ENCODE measurements at places on chromosomes 13 and 19. TPM values are rescaled to one million over a fixed set of nuclear protein-coding genes. Genes with fewer than 3 reads are reported as not detected.

DNA sequence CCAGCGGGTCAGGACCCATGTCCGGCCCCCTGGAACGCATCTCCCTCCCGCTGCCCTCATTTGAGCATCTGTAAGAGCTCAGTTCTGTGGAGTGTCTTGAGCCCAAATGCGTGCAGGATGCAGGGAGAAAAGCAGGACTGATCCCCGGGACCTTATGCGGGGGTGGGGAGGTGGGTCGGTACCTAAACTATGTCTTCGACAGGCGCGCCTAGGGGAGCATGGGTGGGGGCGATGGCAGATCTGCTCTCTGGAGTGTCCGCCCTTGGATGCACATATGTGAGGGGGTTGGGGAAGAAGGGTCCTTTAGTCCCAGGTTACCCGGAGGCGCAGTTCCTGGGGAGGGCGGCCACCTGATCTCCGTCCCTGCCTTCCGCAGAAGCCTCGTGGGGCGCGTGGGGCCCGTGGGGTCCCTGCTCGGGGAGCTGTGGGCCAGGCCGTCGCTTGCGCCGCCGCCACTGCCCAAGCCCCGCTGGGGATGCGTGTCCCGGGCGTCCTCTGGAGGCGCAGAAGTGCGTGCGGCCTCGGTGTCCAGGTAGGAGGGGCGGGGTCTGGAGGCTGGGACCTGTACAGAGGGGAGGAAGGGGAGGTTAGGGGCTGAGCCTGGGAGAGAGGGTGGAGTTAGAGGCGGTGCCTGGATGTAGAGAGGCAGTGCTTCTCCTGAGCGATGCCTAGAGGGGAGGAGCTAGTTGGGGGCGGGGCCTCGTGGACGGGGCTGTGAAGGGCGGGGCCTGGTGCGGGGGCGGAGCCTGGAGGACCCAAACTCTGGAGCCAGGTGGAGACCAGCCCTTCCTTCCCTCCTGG is 2.9 kb downstream of the CILP2 start:
- DNase-seq, result no peak

DNA sequence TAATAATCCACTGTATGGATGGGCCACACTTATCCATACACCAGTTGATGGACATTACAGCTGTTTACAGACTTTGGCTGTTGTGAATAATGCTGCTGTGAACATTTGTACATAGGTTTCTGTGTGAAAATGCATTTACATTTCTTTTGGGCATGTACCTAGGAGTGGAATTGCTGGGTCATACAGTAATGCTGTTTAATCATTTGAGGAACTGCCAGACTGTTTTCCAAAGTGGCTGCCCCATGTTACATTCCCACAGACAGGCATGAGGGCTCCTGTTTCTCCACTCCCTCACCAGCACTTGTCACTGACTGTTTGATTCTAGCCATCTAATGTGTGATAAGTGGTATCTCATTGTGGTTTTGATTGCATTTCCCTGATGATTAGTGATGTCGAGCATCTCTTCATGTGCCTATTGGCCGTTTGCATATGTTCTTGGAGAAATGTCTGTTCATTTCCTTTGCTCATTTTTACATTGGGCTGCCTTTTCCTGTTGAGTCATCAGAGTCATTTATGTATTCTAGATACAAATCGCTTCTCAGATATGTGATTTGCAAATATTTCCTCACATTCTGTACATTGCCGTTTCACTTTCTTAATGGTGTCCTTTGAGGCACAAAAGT is 12.8 kb downstream of the TMEM255B start:
- DNase-seq, result no peak

- DNase-seq, result no peak
Observed at GRCh38 chr19:47260476-47260875, 4.2 kb downstream of the CCDC9 start.

- DNase-seq, result no peak
Observed at GRCh38 chr13:102651392-102651791, 43.5 kb downstream of the METTL21C start.

- DNase-seq, result no peak
Observed at GRCh38 chr19:48637948-48638830, 1.0 kb upstream of the DBP start.

DNA sequence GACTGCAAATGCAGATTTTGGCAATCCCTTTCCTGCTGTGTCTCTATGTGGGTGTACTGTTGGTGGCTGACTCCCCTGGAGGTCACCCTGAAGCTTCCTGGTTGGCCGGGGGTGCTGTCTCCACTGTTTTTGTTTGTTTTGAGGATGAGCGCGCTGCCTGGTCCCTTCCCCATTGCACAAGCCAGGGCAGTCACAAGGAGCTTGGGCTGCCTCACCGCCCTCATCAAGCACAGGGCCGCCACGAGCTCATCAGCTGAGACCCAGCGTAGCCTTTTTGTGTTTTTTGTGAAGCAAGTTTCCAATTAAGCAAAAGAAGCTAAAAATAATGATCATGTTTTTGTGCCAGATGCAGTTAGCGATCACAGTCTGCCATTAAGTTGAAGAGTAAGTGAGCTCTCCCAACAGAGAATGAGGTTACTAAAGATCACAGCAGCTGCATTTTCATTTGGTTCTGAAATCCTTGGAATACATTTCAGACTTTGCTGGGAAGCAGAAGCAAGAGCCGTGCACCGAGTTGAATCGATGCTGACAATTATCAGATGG is 57.8 kb downstream of the GGACT start:
- DNase-seq, result no peak

DNA sequence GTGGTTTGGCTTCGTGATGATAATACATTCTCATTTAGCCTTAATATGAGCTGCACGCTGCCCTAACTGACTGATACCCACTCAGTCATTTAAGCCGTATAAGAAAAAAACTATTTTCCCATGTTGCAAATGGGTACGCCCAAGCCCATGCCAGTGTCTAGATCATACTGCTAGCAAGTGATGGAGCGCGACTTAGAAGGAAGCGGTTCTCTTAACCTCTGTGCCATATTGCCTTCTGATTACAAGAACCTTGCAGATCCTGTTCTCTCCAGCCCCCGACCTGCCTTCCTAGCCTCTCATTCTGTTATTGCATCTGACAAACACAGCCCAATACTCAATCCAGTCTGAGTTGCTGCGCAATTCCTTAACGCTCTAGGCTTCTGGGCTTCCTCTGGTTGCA is 603 bp downstream of the GPALPP1 start:
- DNase-seq, result no peak

- DNase-seq, result no peak
Observed at GRCh38 chr19:39765091-39766076, 13.3 kb upstream of the LEUTX start.

- no peak for DNase-seq
Observed at GRCh38 chr19:35641515-35642151, at the start of gene ETV2. Gene ETV2 (plus strand): TSS chr19:35641745. CDS start chr19:35642461, 716 bp downstream.

DNA sequence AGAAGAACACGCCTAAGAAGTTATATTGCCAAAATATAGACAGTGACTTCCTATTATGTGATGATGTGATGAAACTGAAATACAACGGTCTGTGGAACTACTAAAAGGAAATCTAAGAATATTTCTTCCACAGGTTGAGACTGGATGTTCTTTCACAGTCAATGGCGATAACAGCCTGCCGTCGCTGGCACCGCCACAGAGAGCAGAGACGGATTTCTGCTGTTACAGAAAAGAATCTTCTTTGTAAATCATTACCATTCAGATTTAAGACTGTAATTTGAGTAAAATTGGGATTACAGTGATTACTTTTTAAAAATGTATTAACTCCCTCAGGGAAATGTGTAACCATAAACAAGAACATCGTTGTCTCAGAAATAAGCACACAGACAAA is 100.8 kb downstream of the TUBGCP3 start:
- DNase-seq, result no peak

DNA sequence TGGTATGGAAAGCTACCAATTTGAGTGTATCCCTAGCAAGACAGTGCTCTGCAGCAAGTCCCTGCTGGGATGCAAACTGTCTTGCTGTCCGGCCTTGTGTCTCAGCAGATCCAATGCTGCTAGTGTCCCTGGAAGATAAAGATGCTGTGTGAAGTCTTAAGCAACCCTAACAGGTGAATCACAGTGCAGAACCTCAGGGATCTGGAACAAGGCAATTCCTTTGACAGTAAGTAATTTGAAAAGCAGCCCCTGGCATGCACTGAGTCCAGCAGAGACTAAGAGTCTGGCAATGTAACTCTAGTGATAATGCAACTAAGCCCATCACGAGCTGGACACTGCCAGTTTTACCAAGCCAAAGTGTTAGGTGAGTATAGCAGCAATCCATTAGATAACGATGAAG is 1.7 kb upstream of the UCHL3 start:
- DNase-seq, result no peak

GRCh38 chr13:44759384-44760360 is 183.5 kb upstream of the TSC22D1 start:
- no peak for DNase-seq

- DNase-seq, result no peak
Observed at GRCh38 chr19:14402332-14403144, 16.6 kb downstream of the DDX39A start.

DNA sequence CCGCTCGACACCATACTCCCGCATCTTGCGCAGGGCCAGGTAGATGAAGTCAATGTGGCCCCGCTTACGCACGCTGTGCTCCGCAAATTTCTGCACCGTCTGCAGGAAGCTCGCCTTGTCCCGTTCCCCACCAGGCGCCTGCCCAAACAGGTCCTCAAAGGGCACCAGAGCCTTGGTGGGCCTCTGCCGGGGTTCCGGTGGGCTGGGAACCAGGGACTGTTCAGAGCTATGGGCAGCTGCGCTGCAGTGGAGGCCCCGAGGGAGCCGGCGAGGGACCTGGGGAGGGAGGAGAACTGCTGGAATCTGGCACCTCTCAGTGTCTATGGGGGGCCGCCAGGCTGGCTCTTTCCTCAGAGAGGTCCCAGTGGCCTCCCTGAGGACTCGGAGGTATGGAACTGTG is 8.3 kb upstream of the ZNF653 start:
- DNase-seq, result no peak

- no peak for DNase-seq
Observed at GRCh38 chr13:26888632-26889031, 128.0 kb upstream of the GPR12 start.

GRCh38 chr19:10823690-10824089 is 12.3 kb downstream of the TMED1 start:
- no peak for DNase-seq

- DNase-seq, result no peak
Observed at GRCh38 chr13:106332621-106333020, 202.8 kb downstream of the EFNB2 start.

GRCh38 chr13:91133941-91134802 is 213.3 kb upstream of the MIR17HG start:
- no peak for DNase-seq

- DNase-seq, result no peak
Observed at GRCh38 chr13:27857282-27857681, 62.5 kb upstream of the PDX1 start.

DNA sequence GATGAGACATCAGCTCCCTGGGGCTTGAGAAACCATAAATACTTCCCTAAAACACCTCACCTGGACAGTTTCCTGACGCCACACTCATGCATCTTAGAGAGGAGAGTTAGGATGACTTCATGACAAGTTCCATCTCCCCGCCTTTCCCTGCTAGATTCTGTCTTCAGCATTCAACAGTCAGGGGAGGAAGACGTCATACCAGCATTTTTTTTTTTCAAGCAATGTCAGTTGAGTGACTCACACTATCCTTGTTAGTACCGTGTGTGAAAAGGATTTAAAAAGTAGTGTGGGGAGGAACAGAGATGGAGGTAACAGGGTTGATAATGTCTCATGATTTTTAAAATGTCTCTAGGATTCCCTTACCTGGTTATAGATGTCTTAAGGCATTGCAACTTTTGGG is at the start of gene OR7D2:
Gene OR7D2 (plus strand): TSS at position 79 of the 400 bp plus-strand sequence. CDS start 6,803 bp downstream, outside the sequence.
- no peak for DNase-seq

GRCh38 chr13:42011601-42012350 is 36.7 kb upstream of the DGKH start:
- no peak for DNase-seq

DNA sequence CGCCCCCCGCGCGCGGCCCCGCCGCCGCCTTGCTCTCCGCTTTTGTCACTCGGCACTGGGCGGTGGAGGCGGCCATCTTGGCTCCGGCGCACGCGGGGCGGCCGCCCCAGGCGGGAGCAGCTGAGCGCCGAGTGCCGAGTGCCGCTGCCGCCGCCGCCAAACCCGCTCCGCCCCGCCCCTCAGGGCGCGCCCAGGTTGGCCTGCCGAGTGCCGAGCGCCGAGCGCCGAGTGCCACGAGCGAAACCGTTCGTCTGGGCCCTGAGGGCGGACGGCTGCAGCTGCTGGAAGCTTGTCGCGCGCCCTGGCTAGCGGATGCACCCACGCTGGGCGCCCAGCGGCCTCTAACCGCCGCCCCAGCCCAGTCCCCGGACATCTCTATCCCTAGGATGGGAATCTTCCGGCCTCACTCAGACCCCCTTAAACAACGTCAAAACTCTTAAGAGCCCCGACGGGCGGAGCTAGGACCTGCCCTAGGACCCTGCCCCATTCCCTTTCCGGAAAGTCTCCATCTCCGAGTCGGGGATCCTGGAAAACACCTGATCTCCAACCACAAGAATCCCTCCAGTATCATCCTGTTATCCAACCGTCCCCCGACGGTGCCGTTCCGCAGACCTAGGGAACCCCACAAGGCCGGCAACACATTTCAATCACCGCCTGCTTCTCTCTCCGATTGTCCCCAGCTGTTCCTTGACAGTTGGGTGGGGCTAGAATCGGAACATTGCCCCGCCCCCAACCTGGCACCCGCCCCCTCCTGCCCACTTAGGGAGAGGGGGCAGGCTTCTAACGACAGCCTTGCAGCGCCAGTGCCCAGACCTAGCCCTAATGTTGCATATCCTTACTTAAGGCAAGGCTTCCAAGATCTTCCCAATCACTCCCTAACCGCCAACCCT is 14.1 kb upstream of the AKAP8L start:
- DNase-seq, result no peak

DNA sequence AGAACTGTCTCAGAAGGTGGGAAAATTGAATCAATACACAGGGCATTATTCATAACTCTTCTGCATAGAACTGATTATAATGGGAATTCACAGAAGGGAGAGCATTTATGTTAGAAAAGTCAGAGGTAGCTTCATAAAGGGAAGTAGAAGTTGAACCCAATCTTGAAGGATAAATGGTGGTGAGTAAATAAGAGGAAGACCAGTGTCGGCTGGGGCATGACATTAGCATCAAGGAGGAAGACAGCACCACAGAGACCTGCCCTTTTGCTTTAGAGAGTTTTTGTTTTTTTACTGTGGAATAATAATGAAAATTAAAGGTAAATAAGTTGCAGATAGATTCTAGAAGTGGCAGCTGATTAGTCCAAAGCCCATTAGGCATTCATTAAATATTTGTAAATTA is 21.9 kb downstream of the CDC16 start:
- no peak for DNase-seq

Gene PRODH2
- not detected for total RNA-seq

Gene KLF1
- total RNA-seq, result not detected

Gene KLK15
- not detected for total RNA-seq

Gene BCAM
- total RNA-seq, result 29.6 TPM

Gene GGN
- 0.07 TPM for total RNA-seq

Gene ANO8
- total RNA-seq, result 9.3 TPM

Gene CABP5
- total RNA-seq, result not detected

Gene C19orf47
- total RNA-seq, result 10.4 TPM

Gene LGI4
- total RNA-seq, result not detected

Gene CYP4F2
- not detected for total RNA-seq

Gene MADCAM1
- 0.46 TPM for total RNA-seq

Gene SYNGR4
- total RNA-seq, result 0.25 TPM

Gene EDDM13
- total RNA-seq, result not detected

Gene ZNF772
- total RNA-seq, result 10.0 TPM

Gene IZUMO4
- total RNA-seq, result 3.8 TPM
